Tibial nerve (tissue), 4 donors: ENCODE measurements at places on chromosomes 11 and 22. TPM values are rescaled to one million over a fixed set of nuclear protein-coding genes. Genes with fewer than 3 reads are reported as not detected.
A peak's percentile ranks its signal among the peaks of the same experiment; 100 is the strongest.

DNA sequence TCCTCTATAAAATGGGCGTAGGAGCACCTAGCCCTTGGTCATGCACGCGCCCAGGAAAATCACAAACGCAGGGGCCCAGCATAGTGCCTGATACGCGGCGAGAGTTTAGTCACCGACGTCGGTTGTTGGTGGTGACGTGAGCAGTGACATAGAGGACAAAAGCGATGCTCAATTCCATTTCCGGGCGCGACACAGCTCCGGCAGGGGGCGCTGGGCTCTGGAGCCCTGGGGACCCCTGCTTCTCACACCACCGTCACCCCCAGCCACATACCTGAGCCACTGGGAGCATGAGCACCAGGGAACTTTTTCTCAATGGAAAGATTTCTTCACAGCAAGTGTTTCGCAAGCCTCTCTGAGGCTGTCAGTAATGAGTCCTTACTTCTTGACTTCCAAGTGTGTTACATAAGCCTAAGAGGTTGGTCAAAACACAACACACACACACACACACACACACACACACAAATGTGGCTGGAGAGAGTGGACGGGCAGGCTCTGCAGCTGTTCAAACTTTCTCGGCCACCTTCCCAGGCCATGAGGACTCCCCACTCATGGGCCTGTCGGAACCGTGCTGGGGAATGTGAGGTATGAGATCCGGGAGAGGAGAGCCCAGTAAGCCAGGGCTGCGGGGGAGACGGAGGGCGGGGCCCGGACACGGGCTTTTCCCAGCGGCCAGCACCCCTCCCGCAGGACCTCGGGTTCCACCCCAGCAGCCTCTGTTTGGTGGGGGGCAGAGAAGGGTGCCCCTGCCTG lies 36.9 kb upstream of the LINC01488 start:
- peak; percentile 86 for DNase-seq

- DNase-seq = peak; percentile 14
Measured at GRCh38 chr11:35893796-35894475, 49.9 kb upstream of the LDLRAD3 start.

DNA sequence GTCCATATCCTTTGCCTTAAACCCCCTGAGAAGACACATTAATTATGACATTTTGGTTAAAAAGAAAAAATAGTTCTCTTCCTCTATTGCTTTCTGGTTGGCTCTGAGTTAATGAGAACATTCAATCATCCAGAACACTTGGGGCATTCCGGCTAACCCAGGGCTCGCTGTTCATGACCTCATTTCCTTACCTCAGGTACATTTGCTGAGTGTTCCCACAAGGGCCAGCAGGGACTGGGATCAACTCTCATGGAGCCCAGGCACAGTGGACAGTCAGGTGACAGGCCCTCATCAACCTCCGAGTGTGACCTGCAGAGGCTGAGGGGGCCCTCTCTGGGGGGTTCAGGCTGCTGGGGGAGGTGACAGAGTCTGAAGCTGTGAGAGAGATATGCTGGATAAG lies 98.9 kb downstream of the MYO18B start:
- DNase-seq = no peak

GRCh38 chr11:120219232-120219937 lies 8.6 kb downstream of the OAF start:
- DNase-seq = no peak

DNA sequence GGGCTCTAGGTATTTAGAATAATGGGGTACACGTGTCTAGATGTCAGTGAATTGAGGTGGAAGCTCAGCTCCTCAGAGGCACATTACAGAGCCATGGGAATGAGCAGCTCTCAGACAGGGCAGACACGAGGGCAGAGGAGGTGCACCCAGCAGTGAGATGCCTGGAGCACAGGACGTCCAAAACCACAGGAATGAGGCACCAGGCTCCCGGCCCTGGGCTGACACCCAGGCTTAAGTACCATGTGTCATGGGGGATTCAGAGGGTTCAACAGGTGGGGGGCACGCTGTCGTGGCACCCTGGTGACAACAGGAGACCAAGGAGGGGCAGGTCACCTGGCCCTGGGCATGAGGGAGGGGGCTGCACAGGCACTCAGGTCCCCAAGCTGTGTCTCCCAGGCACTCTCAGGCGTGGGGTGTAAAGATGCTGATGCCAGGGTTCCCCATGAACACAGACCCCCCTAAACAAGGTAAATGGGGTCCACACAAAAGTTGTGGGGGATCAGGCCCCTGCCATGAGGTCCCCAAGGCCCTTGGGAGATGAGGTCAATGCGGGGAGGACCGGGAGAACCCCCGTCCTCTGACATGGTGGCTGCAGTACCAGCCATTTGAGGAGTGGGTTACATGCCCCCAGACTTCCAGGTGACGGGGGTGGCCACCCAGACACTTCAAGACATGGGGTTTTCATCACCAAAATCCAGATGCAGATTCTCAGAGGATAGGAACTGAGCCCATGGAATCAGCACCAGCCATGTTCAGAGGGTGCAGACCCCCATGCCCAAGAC lies 5.6 kb upstream of the SYT8 start:
- no peak for DNase-seq

GRCh38 chr11:128238521-128239265 lies 348.7 kb downstream of the ETS1 start:
- no peak for DNase-seq

The LRP4 gene
- 55.1 TPM for total RNA-seq

The NOX4 gene
- 53.6 TPM for total RNA-seq

The XNDC1N gene
- total RNA-seq = 4.6 TPM
